Chondrocyte (in vitro differentiated cells): ENCODE measurements at places on chromosomes 6 and 20.

- no peak for DNase-seq
These were observed 49.3 kb downstream of the RIN2 start for GRCh38 chr20:19807191-19807945.

- DNase-seq, result no peak
These were observed 118.2 kb downstream of the PACRG start for GRCh38 chr6:162845972-162846371.

DNA sequence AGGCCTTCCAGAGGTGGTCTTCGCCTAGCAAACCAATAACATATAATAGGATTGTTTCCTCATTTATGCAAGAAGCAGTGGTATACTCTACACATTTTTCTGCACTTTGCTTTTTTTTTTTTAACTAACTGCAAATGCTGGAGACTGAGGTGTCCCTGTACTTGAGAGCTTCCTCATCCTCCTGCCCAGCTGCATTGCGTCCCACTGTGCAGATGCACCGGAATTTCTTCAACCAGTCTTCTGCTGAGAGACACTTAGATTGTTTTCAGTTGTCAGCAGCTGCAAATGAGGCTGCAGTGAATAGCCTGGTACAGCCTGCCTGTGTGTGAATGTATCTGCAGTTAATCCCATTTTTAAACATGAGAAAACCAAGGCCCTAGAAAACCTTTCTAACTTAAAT is 11.5 kb downstream of the FGD2 start:
- no peak for DNase-seq

GRCh38 chr6:53202052-53202451 is 53.4 kb upstream of the GCM1 start:
- DNase-seq, result no peak

- no peak for DNase-seq
These were observed 17.2 kb upstream of the IL22RA2 start for GRCh38 chr6:137190583-137191094.

DNA sequence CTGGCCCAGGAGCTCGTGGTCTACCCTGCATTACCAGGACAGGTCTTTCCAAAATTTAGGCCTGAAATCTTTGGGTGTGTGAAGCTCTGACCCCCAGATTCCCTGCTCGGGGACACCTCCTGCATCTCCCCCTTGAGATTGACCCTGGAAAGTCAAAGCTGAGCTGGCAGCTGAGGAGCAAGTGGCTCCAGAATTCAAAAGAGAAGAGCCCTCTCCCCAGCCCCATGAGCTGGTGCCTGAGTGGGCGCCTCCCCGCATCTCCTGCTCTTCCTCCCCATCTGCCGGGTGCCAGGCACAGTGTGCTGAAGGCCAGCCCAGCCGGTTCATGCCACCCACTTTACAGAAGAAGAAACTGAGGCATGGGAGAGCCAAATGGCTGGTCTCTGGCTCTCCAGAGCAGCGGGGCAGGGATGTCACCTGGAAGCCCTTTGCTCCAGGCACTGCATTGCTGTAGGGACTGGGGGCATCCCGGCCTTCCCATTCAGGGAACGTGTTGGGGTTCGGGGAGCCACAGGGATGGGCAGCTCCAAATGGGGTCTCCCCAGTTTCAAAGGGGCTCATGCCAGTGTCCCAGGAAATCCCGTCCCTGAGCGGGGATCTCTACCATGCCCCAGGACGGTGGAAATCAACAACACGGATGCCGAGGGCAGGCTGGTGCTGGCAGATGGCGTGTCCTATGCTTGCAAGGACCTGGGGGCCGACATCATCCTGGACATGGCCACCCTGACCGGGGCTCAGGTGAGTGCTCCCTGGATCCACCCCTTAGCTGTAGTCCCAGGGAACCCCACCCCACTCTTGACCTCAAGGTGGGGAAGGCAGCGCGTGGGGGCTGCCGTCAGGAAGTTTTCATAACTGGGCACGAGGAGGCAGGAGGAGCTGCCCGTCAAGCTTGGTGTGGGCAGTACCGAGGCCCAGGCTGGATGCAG is 20.5 kb downstream of the NPEPL1 start:
- DNase-seq, result peak; percentile 70

- no peak for DNase-seq
These were observed 7.8 kb downstream of the RPL10A start for GRCh38 chr6:35476004-35476403.

- peak; percentile 91 for DNase-seq
These were observed 52.4 kb downstream of the RRBP1 start for GRCh38 chr20:17629678-17630089.

GRCh38 chr6:2977799-2978590 is 6.6 kb upstream of the SERPINB6 start:
- no peak for DNase-seq
